ENCODE measurements at places on chromosomes 3 and 15.

DNA sequence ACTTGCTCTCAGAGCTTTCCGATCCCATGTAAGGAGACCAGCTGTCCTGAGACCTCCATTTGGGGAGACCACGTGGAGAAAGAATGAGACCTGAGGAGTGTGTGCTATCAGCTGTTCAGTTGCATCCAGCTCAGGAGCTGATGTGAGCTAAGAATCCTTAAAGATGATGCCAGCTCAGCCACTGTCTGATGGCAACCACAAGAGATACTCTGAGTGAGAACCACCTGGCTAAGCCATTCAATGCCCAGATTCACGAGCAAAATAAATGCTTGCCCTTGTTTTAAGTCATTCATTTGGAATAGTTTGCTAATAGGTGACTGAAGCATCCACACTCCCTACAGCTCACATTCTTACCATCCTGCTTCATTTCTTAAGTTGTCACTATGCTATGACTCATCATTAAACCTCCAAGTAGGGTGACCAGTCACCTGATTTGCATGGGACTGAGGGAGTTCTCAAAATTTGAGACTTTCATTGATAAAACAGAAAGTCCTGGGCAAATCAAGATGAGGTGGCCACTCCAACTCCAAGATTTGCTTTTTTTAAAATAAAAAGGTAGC lies 56.4 kb downstream of the SPTSSB start:
- no peak for DNase-seq

GRCh38 chr3:107598926-107599771 lies 76.4 kb downstream of the BBX start:
- no peak for DNase-seq

- no peak for DNase-seq
Measured at GRCh38 chr3:106518516-106518915, 649.7 kb upstream of the CBLB start.

- no peak for DNase-seq
Measured at GRCh38 chr15:40029979-40030893, 8.7 kb downstream of the SRP14 start.

DNA sequence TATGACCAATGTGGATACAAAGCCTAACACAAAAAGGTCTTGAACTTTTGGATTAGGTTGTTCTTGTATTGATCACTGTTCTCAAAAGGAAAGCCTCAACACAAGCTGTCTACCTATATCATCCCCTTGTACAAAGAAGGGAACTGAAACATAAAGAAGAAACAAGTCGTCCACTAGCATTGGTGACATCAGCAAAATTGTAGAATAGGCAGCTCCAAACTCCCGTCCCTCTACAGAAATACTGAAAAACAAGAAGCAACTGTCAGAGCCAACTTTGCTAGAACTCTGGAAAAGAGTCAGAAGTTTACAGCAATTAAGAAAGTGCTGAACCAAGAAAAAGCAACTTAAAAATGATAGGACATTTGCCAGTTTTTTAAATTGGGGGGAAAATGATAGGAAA lies 7.5 kb upstream of the NR1I2 start:
- no peak for DNase-seq

DNA sequence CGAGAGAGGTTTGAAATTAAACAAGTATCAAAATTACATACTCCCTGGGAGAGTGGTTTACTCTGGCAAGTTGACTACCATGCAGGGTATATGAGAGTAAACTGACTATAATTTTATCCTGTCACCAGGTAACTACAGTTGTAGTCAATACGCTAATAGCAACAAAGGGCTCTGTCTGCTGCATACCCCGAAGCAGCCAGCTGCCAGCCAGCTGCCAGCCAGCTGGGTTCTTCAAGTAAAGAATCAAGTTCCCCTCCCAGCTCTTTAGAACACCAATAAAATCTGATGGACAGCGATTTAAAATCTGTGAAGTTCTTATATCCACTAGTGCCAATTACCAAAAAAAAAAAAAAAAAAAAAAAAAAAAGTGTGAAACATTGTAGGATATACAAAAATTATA lies 417.7 kb upstream of the CFAP20DC start:
- DNase-seq, result no peak

DNA sequence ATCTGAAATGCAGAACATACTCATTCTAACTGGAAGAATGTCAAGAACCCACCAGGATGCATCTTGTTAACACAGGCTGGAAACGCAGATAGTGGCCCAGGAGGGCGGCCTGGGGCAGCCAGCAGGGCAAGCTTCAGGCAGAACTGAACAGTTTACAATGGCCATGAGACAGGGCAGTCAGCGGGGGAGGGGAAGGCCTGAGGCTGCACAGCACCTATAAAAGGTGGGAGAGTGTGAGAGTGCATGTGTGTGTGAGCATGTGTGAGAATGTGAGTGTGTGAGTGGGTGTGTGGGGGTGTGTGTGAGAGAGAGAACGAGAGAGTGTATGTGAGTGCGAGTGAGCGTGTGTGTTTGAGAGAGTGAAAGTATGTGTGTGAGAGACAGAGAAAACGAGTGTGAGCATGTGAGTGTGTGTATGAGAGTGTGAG lies 26.8 kb upstream of the SLCO2A1 start:
- DNase-seq, result no peak

DNA sequence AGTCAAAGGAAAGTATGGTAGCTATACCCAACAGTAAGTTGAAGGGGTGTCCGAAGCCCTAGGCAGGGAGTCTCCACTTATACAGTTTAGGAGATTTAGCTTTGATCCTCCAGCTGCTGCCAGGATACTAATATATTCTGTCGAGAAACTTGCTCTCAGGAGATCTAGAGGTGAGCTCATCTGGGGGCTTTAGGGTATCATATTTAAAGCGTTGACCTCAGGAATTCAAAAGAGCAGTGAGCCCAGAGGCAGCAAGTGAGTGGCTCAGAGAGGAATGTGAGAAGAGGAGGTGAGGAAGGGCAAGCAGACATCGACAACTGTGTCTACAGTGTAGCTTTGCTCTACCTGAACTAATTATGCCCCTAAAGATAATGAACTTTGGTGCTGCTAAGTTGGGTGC lies 245.1 kb upstream of the LRTM1 start:
- DNase-seq, result no peak

- DNase-seq, result no peak
Measured at GRCh38 chr3:131109156-131109555, 82.5 kb downstream of the NEK11 start.

DNA sequence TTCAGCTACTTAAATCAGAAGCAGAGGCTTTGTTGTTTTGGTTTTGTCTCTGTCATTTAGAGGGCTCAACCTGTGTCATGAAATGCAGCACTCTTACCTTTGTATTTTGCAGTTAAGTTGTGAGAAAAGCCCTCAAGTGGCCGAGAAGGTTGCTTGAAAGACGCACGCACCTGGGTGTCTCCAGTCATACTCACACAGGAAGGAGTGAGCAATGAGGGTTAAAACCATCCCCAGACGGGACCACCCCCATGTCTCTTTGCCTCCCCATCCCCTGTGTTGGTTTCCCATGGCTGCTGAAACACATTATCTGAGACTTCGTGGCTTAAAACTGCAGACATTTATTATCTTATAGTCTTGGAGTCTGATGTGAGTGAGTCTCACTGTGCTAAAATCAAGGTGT lies 376.1 kb upstream of the CFAP20DC start:
- DNase-seq, result no peak

DNA sequence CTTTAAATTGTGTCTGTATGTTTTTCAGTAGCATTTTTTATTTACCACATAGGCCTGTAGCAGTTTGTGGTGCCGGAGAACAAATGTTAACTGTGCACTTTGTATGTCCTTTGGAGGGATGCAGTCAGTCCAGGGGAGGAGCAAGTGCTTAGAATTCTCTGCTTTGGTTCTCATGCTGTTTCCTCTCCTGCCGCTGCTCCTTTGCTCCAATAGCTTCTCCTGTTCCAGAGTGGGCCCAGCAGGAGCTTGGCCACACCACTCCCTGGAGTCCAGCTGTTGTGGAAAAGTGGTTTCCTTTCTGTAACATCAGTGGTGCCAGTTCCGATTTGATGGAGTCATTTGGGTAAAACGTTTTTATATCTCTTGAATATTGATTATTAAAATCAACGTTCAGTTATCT lies 16.6 kb downstream of the TICRR start:
- DNase-seq, result no peak
